Uterus (tissue), 4 donors: ENCODE measurements at places on chromosomes 7 and 10. TPM values are rescaled to one million over a fixed set of nuclear protein-coding genes. Genes with fewer than 3 reads are reported as not detected.

DNA sequence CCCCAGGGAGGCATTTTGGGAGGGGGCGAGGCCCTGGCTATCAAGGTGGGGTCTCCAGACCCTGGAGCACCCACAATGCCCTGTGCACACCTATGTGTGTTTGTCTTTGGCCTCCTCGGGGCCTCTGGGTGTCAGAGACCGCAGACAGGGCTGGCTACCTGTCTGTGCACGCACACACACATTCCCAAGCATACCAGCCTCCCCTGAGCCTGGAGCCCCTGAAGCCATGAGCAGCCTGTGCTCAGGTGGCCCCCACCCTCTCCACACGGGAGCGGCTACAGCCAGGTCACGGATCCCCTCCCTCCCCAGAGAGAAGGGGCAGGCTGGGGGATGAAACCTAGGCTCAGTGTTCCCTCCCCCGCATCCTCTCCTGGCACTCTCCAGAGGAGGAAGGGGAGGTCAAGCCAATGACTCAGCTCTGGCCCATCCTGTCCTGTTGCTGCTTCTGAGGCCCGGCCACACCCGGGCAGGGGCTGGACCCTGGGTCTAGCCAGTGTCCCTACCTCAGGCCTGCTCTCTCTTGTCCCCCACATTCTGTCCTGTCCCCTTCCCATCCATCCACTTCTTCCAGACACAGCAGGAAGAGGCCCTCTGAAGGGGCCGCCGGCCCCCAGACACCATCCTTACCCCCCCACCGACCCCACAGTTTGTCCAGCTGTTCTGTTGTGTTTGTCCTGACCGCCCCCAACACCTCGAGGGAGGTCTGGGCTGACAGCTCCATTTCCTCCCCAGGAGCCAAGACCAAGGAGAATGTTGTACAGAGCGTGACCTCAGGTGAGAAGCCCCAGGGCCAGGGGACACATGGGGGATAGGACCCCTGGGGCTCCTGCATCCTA is 720 bp downstream of the SNCG start:
- H3K4me1 ChIP-seq: peaks cover 10% of the 10 kb centered on the region
- peak; percentile 83 for DNase-seq
- H3K27me3 ChIP-seq: no peaks in the 10 kb centered on the region
- peak overlapping the region; percentile 76 for H3K27ac ChIP-seq

The GNGT1 gene
- total RNA-seq: not detected

The FRAT1 gene
- 3.0 TPM for total RNA-seq

- no peaks in the 10 kb centered on the region for H3K36me3 ChIP-seq
- no peak overlapping the region for H3K4me3 ChIP-seq
- H3K27ac ChIP-seq: no peak overlapping the region
- H3K4me1 ChIP-seq: no peaks in the 10 kb centered on the region
- DNase-seq: peak; percentile 14
- H3K27me3 ChIP-seq: no peaks in the 10 kb centered on the region
Observed at GRCh38 chr10:90930971-90931871, 10.3 kb upstream of the ANKRD1 start.

DNA sequence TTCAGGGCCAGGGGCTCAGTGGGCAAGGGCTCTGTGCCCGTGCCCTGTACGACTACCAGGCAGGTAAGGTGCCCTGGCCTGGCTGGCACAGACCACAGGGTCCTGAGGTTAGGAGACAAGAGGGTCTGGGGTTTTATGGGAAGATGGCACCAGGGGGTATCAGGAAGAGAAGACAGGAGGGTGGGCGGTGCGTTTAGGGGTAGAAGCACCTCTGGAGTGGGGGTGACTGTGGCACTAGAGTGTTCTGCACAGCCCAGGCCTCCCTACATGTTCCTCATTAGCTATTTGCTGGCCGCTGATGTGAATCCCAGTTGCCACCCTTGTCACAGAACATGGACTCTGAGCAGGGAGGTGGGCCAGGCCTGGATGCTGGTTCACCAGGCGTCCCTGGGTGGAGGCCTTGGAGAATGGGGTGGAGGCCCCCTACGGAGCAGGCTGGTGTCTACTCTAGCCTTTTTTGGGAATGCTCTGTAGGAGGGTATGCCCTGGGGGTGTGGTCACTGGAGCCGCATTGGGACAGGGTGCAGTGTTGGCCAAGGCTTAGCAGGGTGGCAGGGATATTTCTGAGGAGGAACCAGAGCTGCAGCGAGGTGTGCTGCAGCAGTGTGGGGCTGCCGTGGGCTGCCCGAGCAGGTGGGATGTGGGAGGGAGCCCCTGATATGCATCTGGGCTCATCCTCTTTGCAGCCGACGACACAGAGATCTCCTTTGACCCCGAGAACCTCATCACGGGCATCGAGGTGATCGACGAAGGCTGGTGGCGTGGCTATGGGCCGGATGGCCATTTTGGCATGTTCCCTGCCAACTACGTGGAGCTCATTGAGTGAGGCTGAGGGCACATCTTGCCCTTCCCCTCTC is 5.0 kb downstream of the PGAM2 start:
- H3K27me3 ChIP-seq: no peaks in the 10 kb centered on the region
- no peak overlapping the region for H3K27ac ChIP-seq
- H3K36me3 ChIP-seq: no peaks in the 10 kb centered on the region
- H3K4me3 ChIP-seq: no peak overlapping the region
- peak; percentile 11 for DNase-seq
- no peaks in the 10 kb centered on the region for H3K4me1 ChIP-seq
